ENCODE measurements at places on chromosomes 6 and 20.

- no peak for DNase-seq
These were observed 40.8 kb upstream of the SLC4A11 start for GRCh38 chr20:3279761-3280160.

DNA sequence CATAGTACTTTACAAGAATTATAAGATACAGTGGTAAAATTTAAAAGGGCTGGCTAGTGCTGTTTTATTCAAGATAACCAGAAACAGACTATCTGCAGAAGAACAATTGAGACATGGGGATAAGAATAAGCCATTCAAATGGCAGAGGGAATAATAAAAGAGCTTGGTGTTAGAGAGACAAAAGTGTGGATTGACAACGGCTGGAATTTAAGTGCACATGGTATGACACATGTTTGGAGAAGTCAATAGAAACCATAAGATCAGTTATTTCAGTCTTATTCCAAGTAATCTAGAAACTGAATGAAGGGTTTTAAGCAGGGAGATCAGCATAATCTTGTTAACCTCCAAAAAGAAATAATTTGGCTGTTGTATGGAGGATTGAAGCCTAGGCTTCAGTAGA, 1205.5 kb upstream of the CITED2 start:
- DNase-seq: no peak

DNA sequence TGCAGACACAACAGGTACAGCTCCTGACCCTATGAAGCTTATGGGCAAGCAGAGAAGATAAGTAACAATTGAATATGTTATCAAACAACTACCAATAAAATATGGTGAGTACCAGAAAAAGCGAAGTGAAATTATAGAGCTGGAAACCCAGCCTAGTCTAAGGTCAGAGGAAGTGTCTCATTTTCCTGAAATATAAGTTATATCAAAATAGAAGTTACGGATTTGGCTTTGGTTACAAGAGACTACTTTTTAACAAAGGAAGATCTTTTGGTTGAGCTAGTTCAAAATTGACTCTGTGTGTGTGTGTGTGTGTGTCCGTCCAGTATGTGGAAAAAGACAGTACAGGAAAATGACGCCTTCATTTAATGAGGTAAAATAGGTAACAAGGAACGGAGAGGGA, 8.9 kb downstream of the STX11 start:
- DNase-seq: no peak

GRCh38 chr6:53547166-53547810, 2.4 kb upstream of the GCLC start:
- DNase-seq: no peak
